ENCODE measurements at places on chromosomes 6 and 20.

- DNase-seq = no peak
Measured at GRCh38 chr6:17885889-17886576, 101.4 kb downstream of the KIF13A start.

GRCh38 chr20:2748551-2749342, 51.7 kb downstream of the CPXM1 start:
- DNase-seq = no peak

- no peak for DNase-seq
Measured at GRCh38 chr6:109491207-109491938, 8.4 kb upstream of the ZBTB24 start.

- no peak for DNase-seq
Measured at GRCh38 chr6:96532399-96532798, 10.8 kb downstream of the UFL1 start.

DNA sequence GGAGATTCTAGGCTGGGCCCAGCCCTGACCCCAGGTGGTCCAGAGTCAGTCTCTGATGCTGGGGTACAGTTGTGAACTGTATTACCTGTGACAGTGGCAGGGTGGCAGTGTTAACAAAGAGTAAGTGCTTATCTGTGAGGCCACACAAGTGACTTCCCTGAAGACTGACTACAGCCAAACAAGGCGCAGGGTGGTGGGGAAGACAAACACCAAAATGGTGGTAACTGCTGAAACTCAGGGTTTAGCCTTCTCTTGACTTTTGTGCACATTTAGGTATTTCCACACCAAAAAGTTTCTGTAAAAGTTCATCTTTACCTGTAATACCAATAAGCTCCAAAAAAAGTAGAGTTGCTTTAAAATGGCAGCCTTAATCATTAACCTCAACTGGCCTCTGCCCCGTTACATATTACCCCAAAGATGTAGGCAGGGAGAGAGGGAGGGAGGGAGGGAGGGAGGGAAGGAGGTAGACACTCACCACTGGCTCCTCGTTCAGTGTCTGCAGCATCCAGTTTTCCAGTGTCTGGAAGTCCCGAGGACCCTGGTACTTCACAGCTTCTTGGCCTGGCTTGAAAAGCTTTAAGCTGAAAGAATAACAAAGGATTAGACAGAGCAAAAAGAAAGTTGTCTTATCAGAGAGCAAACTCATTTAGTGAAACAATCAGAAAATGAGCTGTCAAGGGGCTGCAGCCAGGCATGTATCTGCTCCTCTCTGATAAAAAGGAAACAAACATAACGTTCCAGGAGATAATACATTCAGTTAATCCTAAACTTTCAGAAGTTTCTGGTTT, 11.3 kb downstream of the TXNDC5 start:
- no peak for DNase-seq

DNA sequence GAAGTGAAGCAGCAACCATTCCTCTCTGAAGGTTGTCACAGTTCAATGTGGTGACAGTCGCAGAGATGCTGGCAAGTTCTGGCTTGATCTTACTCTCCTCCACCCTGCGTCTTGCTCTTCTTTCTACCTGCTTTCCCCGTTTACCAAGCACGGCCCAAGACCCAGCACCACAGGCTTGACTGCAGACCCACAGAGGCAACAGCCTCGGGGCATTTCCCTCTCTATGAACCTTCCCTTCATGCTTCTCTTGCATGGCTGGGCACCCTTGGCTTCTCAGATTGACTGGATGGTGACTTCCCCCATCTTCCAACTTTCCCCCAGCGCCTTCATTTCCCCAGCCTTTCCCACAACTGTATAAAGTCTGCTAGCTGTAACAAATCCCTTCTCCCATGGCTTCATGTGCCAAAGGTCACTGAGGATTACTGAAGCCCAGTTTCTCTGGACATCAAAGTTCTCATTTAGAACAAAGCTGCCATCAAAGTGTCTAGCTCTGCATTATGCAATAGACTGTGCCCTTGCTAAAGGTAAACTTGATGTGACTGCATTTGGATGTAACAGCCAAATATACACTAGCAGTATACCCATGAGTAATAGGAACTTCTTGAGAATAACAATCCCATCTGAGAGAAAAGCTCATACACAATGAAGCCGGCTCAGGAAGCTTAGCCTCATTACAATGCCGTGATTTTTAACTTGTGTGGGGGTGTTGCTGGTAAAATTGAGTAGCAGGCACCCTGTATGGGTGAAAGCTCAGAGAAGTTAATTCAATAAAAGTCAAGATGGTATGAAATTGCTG, 723.1 kb upstream of the FLRT3 start:
- DNase-seq = no peak

GRCh38 chr6:4672772-4673171, 103.4 kb upstream of the CDYL start:
- no peak for DNase-seq

- no peak for DNase-seq
Measured at GRCh38 chr6:137958811-137959565, 91.9 kb downstream of the TNFAIP3 start.

DNA sequence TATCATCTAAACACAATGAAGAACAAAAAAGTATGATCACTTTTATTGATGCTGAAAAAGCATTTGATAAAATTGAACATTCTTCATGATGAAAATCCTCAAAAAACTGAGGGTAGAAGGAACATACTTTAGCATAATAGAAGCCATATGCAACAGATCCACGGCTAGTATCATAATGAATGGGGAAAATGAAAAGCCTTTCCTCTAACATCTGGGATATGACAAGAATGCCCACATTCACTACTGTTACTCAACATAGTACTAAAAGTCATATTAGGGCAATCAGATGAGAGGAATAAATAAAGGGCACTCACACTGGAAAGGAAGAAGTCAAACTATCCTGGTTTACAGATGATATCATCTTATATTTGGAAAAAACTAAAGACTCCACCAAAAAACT, 256.6 kb downstream of the RFPL4B start:
- DNase-seq = peak; percentile 31

DNA sequence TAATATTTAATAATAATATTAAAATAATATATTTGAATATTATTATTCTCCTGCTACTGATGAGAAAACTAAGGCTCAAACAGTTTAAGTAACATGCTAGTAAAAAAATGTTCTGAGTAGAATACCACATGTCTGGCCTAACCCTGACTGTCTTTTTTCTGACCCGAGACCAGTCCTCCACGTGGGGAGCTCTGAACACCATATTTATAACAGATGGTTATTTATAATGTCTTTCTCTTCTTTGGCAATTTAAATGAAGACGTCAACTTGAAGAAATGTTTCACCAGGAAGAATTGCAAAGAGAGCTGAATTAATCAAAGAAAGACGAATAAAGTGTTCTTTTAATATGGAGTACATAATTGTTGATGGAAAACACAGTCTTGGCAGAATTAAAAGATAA, 82.0 kb downstream of the SLC22A3 start:
- no peak for DNase-seq

GRCh38 chr6:125831659-125832058, 40.9 kb downstream of the NCOA7 start:
- no peak for DNase-seq

DNA sequence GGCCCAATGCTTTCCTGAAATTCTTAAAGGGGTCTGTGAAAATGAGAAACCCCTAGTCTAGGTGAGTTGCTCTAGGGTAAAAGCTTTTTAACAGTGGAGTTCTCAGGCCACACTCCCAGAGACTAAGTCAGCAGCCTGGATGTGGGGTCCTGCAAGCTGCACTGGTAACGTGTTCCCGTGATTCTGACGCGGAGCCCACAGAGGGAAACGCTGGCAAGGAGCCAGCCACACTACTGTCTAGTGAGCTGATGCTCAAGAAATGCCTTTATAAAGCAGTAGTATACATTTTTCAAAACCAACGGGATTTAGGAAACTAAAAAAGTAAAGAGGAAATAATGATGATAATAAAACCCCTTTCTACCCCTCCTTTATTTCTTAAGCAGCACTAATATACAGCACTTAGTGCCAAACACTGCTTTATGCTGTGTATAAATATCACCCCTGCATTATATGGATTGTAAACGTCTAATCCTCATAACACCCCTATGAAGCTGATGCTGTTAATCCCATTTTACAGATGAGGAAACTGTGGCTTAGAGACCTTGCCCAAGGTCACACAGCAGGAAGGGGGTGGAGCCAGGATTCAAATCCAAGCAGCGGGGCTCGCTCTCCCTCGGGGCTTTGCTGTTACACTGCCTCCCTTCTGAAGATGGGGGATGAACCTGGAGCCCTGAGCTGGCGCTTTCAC, 25.0 kb downstream of the KCNK15 start:
- no peak for DNase-seq

DNA sequence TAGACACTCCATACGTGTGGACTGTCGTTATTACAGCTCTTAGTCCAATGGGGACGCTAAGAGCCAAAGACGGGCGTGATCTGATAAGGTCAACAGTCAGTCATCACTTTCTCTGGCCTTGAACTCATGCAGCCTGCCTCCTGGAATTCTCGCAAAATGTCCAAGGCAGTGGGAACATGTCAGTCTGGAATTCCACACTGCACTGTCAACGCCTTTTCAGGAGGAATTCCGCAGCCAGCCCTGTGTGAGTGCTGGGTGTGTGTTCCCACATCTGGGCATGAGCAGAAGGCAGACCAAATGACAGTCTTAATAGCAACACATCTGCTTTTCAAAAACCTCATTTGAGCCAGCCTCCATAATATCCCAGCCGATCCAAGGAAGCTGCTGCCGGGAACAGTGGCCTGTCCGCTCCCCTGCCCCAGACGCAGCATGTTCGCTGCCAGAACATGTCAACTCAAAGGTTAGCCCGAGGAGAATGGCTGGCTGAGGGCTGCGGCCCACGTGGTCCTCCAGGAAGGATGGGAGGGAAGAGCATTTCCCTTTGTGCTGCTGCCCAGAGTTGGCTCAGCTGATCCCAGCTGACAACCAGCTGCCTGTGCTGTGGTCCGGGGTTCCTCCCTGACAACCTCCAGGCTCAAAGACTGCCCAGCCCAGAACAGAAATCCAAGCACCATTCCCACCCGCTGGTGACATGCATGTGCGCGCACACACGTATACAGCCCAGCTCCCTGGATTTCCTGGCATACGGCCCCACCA, 103.1 kb downstream of the SULF2 start:
- peak; percentile 46 for DNase-seq

DNA sequence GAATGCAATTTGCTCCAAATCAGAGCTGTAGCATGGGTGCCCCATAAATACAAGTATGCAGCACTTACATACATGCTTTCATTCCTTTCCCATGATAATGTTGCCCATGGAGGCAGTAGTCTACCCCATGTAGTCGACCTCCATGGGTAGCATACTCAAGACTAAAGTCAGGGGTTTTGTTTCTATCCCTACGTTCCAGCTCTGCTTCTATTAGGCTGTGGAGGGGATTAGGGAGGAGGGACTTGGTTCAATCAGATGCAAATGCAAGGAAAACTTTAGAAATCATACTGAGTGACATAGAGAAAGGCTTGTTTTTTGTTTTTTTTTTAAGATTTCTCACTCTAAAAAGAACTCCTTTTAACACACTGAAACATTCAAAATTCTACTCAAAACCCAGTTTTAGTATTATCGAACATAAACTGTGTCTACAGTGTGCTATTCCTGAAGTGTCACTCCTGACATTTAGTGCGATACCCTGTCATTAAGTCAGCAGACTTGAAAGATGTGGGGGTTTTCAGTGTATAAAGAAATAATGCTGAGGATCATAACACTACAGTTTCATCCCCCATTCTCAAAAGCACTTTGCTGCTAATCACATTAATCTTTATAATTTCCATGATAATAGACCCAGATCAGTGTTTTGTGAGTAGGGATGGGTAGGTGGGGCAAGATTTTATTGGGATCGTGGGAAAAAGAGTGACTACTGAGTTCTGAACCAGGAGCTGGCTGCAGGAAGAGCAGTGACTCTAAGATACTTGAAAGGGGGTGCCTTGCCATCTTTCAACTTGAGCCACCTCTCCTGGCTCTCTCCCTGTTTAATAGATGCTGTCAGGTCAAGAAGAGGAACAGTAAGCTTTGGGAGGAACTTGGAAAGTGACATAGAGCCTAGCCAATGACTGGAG, 40.4 kb upstream of the SCML4 start:
- DNase-seq = no peak

- no peak for DNase-seq
Measured at GRCh38 chr20:37940858-37941257, 37.9 kb downstream of the VSTM2L start.

DNA sequence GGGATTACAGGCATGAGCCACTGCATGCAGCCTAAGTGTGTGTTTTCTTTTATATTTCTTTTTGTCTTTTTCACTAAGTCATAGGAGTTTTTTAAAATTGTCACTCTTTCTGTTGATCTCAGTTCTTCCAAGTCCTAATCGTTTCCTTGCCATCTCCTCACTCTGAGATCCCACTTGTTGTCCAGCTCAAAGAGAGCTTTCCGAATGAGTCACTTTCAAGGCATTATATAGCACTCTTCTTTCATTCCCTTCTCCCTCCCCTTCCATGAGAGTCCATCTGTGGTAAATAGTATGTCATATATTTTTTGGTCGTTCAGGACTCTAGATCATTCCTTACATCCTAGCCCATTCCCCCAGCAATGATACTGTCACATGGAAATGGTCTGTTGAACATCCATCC, 4.3 kb downstream of the VAPB start:
- DNase-seq = peak; percentile 64

GRCh38 chr6:119220452-119220851, 129.1 kb downstream of the MAN1A1 start:
- no peak for DNase-seq

DNA sequence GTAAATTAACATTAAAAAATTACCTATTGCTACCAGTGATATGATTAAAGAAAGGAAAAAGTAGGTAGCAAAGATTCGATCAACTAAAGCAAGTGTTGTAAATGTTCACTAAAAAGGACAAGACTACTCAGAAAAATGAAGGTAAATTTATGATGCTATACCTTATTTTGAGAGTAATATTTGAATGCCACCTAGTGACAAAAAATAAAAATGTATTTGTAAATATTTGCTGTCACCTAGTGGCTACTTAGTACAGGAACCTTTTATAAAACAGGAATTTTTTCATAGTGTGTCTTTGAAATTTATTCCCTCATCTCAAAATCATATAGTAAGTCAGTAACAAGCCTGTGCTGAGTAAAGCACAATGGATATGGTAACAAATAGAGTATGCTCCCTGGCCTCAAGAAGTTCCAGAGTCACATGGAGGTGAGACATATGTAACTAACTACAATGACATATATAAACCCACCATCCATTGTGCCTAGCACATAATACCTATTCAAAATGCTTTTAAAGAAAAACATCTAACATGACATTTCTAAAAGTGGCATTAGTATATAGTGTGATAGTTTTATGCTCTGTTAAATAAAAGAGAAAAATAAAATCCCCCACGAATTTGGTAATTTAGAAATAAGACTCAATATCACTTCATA, 193.1 kb upstream of the SIM1 start:
- DNase-seq = peak; percentile 37

DNA sequence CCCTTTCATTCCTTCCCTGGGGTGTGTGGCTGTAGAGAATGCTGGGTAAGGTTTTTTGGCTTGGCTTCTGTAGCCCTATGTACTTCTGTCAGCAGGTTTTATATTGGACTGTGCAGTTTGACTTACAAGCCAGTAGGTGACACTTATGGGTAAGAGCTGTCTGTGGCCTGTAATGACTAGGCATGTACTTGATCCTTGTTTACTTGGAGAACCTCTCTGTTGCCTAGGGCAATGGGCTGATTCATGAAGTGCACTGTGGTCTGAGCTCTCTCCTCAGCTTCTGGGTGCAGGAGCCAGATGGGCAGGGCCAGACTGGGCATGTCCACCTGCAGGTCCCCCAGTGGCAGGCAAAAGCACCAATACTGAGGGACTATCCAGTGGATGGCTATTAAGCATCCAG, 544.6 kb downstream of the ADGRB3 start:
- no peak for DNase-seq

Data from fibroblast of skin of right quadriceps (primary cell).